SJCRH30 (cell line): ENCODE measurements at places on chromosomes 4 and X.

- H3K36me3 ChIP-seq = no peaks in the 10 kb centered on the region
- no peak overlapping the region for H3K4me3 ChIP-seq
- no peaks in the 10 kb centered on the region; the same call in 1 of the 2 replicates for H3K27me3 ChIP-seq
- no peak for DNase-seq
- H3K4me1 ChIP-seq = no peaks in the 10 kb centered on the region
Observed at GRCh38 chr4:2074588-2074987, 15.5 kb downstream of the NAT8L start.

DNA sequence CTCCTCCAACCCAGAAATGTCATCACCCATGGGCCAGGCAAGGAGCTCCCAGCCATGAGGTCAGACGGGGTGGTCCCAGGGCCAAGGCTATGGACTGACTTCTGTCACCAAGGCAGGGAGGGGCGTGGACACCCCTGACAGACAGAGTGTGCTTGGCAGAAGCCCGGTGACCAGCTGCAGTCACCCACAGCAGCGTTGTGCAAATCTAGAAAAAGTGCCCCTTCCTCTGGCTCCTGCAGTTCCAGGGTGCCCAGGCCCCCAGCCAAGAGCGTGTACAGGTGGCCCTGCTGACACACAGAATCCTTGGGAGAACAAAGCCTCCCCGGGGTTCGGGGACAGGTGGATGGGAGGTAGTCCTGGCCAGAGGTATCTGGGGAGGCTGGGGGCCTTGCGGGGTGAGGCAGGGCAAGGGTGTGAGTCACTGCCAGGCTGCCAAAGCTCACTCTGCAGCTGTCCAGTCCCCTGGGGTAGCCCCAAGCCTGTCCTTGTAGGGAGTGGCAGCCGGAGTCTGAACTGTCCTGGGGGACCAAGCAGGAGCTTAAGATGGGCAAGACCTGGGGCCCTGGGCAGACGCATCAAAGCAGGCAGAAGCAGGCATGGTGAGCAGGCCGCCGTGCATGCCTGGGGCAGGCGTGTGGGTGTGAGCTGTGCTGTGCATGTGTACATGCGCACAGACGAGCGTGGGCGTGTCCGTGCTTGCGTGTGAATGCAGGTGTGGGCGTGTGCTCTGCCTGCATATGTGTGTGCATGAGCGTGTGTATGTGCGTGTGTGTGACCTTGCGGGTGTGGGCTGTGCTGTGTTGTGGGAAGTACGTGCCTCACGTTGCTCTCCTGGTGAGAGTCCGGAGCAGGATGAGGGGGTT lies 3.3 kb downstream of the MYL5 start:
- H3K4me1 ChIP-seq = peaks cover 37% of the 10 kb centered on the region
- H3K27me3 ChIP-seq = no peaks in the 10 kb centered on the region
- no peak overlapping the region for H3K4me3 ChIP-seq
- DNase-seq = peak; percentile 84

- no peaks in the 10 kb centered on the region for H3K36me3 ChIP-seq
- H3K4me3 ChIP-seq = no peak overlapping the region
- no peak overlapping the region for H3K27ac ChIP-seq
- peaks cover 2% of the 10 kb centered on the region; the same call in 1 of the 2 replicates for H3K27me3 ChIP-seq
- no peak for DNase-seq
Observed at GRCh38 chr4:5941601-5942000, 48.7 kb upstream of the CRMP1 start.

DNA sequence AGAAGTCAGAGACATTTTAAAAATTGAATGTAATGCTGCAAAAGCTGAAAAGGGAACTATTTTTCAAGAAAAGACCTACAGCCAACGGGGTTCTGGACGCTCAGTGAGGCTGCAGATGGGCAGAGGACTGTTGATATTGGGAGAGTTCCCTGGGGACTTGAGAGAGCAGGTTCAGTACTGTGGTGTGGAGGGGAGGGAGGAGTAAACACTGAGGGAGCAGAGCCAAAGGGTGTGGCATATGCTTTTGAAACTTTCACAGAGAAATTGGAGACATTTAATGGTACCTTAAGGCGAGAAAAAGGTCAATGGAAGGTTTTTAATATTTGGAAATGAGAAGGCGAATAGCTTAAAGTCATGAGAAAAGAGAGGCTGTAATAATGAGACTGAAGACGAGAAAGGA lies 62.2 kb upstream of the GPM6A start:
- H3K36me3 ChIP-seq = no peaks in the 10 kb centered on the region
- no peaks in the 10 kb centered on the region for H3K4me1 ChIP-seq
- H3K4me3 ChIP-seq = no peak overlapping the region
- no peak overlapping the region for H3K27ac ChIP-seq
- no peaks in the 10 kb centered on the region for H3K27me3 ChIP-seq

- H3K4me3 ChIP-seq = no peak overlapping the region
- H3K27me3 ChIP-seq = no peaks in the 10 kb centered on the region
- no peak for DNase-seq
- H3K4me1 ChIP-seq = peaks cover 10% of the 10 kb centered on the region
Observed at GRCh38 chr4:87076690-87077358, 142.0 kb downstream of the AFF1 start.

- no peak overlapping the region for H3K27ac ChIP-seq
- no peak for DNase-seq
- no peaks in the 10 kb centered on the region for H3K27me3 ChIP-seq
- no peaks in the 10 kb centered on the region for H3K36me3 ChIP-seq
- H3K4me3 ChIP-seq = no peak overlapping the region
- H3K4me1 ChIP-seq = no peaks in the 10 kb centered on the region
Observed at GRCh38 chr4:66613591-66613990, 931.7 kb downstream of the CENPC start.

DNA sequence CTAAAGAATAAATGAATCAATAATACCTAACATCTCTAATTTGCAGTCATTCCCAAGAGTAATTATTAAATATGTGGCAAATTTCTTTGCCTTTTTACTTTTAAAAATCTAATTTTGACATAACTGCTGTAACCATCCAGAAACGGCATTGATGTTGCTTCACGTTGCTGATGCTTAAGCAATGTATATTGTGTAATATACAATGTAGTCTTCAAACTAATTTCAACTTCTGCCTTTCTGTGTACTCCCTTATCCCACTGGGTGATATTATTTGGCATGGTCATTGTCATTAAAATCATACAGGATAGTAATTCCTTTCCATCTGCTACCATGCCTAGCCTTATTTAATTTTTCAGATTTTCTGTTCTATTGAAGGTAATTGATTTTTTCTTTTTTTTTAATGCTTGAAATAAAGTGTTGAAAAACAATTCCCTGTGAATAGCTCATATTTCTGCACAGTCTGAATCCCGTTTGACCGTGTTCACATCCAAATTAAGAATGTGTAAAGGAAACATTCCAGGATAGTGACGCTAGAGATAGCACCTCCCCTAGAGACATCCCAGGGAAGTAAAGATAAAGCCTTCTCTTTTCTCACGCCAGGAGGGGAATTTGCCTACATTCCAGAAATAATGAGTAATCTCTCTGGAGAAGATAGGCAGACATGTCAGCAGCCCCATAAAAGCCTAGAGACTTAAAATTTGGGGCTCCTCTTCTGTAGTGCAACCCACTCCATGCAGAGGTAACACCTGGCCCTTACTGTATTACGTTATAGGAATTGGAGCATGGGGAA lies 8.6 kb downstream of the FAM200B start:
- no peaks in the 10 kb centered on the region for H3K27me3 ChIP-seq
- peak overlapping the region; percentile 93 for H3K27ac ChIP-seq
- H3K36me3 ChIP-seq = peaks cover 34% of the 10 kb centered on the region
- H3K4me1 ChIP-seq = peaks cover 40% of the 10 kb centered on the region

DNA sequence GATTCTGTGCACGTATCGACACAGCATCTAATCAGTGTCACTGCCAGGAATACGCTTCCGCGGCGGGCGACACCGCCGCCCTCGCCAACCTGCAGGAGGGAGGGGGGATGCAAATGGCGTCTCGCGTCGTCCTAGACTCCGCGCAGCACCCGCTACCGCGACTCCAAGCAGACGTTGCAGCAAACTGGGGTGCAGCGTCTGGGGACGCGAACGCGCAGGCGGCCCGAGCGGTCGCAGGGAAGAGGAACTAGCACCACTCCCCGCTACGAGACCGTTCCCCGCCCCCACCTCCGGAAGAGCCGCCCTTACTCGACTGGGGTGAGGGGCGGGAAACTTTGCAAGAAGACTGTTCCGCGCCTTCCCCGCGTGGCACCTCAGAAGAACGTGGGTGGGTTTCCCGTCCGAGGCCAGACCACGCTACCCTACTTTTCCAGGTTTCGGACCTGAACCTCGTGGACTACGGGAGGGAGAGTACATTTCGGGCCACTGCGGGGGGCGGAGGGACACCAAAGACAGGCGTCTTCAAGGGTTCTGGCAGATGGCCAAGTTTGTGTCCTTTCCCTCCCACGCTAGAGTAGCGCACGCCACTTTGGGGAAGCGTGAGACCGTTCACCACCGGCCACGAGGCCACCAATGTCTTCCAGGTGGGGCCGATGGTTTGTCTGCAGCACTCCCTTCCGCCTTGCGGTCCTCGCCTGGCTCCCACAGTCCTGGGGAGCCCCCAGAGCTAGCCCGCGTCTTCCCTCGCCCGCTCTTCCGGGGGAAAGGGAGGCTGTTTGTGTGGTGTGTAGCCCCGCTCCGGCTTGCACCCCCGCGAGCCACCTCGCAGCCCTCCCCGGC lies 78.0 kb upstream of the BCOR start:
- H3K27me3 ChIP-seq = no peaks in the 10 kb centered on the region
- peak overlapping the region; percentile 85 for H3K4me3 ChIP-seq
- H3K36me3 ChIP-seq = no peaks in the 10 kb centered on the region

GRCh38 chr4:141905751-141906150 lies 269.4 kb downstream of the IL15 start:
- no peak overlapping the region for H3K27ac ChIP-seq
- no peak overlapping the region for H3K4me3 ChIP-seq
- H3K4me1 ChIP-seq = no peaks in the 10 kb centered on the region
- DNase-seq = no peak
- H3K36me3 ChIP-seq = no peaks in the 10 kb centered on the region

DNA sequence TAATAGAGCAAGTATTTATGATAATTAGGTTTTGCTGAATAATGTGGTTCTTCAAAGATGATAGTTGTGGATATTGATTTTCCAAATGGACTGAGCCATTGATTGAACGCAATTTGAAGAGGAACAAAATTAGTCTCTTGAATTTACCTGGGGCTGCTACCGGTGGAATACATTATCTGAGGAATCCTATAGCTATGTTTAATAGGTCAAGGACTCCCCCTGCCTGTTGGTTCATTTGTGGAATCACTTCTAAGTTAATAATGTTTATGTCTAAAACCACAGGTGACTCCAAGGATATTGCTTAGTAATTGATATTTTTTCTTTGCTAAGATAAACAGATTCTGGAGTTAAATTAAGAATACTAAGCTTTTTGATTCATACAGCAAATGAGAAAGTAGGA lies 576.0 kb upstream of the PABPC4L start:
- H3K4me3 ChIP-seq = no peak overlapping the region
- peak; percentile 34 for DNase-seq
- H3K36me3 ChIP-seq = no peaks in the 10 kb centered on the region
- no peak overlapping the region for H3K27ac ChIP-seq
- no peaks in the 10 kb centered on the region; the same call in 1 of the 2 replicates for H3K4me1 ChIP-seq

GRCh38 chr4:91288702-91289311 lies 1015.0 kb upstream of the GRID2 start:
- DNase-seq = no peak
- no peaks in the 10 kb centered on the region for H3K27me3 ChIP-seq
- no peaks in the 10 kb centered on the region for H3K4me1 ChIP-seq
- H3K4me3 ChIP-seq = no peak overlapping the region
- no peaks in the 10 kb centered on the region for H3K36me3 ChIP-seq
- H3K27ac ChIP-seq = no peak overlapping the region

DNA sequence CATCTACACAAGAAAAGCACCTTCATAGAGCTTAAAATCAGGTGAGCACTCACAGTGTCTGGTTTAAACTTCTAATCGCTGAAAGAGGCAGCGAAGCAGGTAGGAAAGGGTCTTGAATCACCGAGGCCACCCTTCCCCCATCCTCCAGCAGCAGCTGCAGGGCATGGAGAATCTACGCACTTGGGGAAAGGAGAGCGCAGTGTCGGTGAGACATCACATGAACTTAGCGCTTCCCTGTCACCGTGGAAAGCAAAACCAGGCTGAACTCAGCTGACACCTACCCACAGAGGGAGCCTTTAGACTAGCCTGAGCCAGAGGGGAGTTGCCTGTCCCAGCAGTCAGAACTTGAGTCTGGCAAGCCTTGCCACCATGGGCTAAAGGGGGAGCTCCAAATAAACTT lies 197.2 kb upstream of the ZFP42 start:
- no peaks in the 10 kb centered on the region for H3K36me3 ChIP-seq
- no peaks in the 10 kb centered on the region for H3K4me1 ChIP-seq
- H3K27me3 ChIP-seq = no peaks in the 10 kb centered on the region
- no peak for DNase-seq
- no peak overlapping the region for H3K27ac ChIP-seq

DNA sequence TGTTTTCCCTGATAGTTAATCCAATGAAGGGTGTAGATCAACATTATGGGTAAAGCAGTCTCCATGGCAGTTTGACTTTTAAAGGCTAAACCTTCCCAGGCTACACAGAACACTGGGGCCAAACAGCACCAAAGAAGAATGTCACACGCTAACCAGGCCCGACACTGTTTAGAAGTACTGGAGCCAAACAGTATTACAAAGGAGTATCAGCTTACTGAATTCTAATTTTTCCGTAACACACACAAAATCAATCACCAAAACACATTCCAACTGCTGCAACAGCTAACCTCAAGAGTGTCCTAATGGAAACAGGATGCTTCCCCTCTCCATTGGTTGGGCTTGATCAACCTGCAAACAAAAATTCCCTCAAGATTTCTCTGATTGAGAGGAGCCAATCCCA lies 783.5 kb downstream of the PCDH18 start:
- no peaks in the 10 kb centered on the region for H3K4me1 ChIP-seq
- H3K27me3 ChIP-seq = no peaks in the 10 kb centered on the region

DNA sequence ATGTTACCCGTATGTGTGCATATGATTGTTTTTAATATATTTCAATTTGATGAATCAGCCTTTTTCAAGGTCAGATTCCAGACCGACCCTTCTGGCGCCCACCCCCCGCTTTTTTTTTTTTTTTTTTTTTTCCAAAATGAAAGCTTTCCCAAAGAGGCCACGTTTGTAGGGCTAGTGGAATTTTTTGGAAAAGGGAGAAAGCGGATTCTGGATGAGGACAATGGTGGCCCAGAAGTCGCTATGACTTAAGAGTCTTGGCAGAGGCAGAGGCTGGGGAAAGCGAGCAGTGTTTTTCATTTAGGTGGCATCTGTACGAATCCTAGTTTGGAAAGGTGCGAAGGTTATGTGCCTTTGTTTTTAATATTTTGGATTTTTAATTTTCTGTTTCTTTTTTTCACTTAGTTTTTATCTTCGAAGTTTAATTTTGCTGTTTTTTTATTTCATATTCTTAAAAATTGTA lies 14.6 kb downstream of the NDUFB11 start:
- H3K4me3 ChIP-seq = peak overlapping the region; percentile 65
- no peaks in the 10 kb centered on the region for H3K4me1 ChIP-seq
- peak overlapping the region; percentile 87 for H3K27ac ChIP-seq
- no peaks in the 10 kb centered on the region for H3K36me3 ChIP-seq
- peak; percentile 20 for DNase-seq
